ENCODE measurements at places on chromosomes 7 and 10.

DNA sequence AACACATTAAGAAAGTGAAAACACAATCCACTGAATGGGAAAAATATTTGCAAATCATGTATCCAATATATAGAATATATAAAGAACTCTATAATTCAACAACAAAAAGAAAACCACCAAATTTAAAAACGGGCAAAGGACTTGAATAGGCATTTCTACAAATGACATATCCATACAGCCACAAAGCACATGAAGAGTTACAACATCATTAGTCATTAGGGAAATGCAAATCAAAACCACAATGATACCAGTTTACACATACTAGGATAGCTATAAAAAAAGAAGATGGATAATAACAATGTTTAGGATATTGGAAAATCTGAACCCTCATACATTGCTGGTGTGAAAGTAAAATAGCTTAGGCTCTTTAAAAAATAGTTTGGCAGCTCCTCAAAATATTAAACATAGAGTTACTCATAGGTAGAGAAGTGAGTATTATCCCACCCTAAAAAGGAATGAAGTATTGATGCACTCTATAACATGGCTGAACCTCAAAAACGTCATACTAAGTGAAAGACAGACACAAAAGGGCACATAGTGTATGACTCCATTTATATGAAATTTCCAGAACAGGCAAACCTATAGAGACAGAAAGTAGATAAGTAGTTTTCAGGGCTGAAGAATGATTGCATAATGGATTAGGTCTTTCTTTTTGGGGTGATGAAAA, 4.5 kb downstream of the ZPBP start:
- no peak for DNase-seq

DNA sequence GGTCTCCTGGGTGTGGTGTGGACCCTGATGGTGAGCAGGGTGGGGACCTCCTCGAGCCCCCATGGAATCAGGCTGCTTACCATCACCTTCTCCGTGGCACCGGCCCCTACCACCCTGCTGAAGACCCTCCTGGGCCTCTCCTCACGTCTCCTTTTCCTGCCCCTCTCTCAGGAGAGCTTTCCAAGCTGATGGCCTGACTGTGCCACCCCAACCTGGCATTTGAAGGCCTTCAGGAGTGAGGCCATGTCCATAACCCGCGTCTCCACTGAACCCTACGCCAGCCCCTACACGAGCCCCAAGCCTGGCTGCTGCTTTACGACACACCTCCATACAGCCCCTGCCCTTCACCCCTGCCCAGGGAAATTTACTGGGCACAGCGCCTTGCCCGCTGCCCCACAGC, 55.4 kb downstream of the ZRANB1 start:
- no peak for DNase-seq

DNA sequence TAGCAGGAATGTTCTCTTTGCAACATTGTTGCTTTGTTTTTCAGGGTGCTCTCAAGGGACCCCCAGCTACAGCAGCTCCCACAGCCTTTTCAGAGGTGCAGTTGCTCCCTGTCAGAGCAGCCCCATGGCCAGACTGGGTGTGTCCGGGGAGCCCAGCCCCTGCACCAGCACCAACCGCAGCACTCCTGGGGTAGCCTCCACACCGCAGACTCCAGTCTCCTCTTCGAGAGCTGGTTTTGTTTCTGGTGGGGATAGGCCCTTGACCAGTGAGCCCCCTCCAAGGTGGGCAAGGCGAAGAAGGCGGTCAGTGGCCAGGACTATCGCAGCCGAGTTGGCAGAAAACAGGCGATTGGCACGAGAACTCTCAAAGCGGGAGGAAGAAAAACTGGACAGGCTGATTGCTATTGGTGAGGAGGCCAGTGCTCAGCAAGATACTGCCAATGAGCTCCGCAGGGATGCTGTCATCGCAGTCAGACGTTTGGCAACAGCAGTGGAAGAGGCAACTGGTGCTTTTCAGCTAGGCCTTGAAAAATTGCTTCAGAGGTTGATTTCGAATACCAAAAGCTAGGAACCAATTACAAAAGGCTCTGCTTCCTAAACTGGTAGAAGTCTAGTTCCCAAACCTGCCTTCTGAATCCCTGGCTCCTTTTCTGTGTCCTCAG, 5.4 kb downstream of the HSPA14 start:
- DNase-seq = no peak

DNA sequence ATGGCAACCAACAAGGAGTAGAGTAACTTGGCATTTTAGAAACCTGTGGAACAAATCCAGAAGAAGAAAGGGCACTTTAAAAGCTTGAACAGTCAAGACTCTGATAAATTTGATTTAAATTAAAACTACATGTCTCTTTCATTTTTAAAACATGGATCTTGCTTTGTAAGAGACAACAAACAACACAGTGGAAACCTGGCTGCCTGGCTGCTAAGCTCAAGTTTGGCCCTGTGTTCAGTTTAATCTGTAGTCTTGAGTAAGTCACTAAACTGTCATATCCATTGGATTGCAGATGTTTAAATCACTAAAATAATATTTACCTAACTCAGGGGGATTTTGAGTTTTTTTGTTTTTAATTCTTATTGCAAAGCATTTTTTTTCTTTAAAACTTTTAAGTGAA, 374.9 kb upstream of the SEMA3D start:
- no peak for DNase-seq

All from cortex of kidney (tissue), 1 donor.